ENCODE measurements at places on chromosomes 7 and 10.

DNA sequence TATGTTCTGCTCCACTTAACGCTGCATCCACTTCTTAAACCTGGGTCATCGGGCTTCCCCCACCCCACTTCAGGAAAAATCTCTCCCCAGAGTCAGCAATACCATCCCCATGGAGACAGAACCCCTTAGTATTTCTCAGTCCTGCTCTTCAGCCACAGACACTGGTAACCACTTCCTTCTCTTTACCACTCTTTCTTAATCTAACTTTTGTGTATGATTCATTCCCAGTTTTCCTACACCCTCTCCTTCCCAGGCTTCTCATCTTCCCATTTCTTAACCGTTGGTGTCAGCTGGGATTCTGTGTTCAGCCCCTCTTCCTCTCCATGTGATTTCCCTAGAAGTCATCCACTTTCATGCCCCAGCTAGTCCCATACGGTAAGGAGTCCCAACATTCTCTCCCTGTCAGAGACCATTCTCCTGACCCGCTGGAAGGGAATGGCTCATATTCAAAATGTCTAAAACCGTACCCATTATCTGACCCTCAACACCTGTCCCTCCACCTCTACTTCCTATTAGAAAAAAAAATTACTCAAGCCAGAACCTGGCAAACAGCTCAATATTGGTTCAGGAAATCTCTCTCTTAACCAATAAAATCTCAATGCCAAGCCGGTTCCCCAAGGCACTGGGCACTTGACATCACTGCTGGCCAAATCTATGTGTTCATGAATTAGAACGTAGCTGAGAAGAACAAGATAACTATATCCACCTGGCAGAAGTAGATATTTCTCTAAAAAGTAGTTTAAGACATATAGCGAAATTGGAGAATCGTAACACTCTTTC is 89.4 kb downstream of the DGKI start:
- DNase-seq, result no peak

GRCh38 chr7:2719007-2719406 is 31.0 kb downstream of the AMZ1 start:
- peak; percentile 64 for DNase-seq

- no peak for DNase-seq
Measured at GRCh38 chr7:33287738-33288137, 158.4 kb downstream of the BBS9 start.

GRCh38 chr10:75107756-75108683 is 3.4 kb upstream of the SAMD8 start:
- DNase-seq, result no peak

GRCh38 chr10:34721208-34721840 is 93.8 kb downstream of the PARD3 start:
- no peak for DNase-seq

DNA sequence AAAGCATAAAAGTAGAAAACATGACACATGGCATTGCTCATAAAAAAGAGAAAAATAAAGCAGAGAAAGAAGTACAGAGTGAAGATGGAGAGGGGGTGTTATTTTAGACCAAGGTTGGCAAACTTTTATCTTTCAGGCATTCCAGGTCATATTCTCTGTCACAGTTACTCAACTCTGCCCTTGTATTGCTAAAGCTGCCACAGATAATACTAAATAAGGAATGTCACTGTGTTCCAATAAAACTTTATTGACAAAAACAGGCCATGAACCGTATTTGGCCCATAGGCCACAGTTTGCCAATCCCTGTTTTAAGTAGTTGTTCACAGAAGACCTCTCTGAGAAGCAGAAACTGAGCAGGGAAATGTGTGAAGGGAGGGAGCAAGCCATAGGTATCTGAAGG is 167.4 kb downstream of the GLI3 start:
- no peak for DNase-seq

GRCh38 chr10:116055252-116055916 is 217.6 kb downstream of the GFRA1 start:
- no peak for DNase-seq

GRCh38 chr7:135939261-135939812 is 37.8 kb downstream of the MTPN start:
- DNase-seq, result no peak

DNA sequence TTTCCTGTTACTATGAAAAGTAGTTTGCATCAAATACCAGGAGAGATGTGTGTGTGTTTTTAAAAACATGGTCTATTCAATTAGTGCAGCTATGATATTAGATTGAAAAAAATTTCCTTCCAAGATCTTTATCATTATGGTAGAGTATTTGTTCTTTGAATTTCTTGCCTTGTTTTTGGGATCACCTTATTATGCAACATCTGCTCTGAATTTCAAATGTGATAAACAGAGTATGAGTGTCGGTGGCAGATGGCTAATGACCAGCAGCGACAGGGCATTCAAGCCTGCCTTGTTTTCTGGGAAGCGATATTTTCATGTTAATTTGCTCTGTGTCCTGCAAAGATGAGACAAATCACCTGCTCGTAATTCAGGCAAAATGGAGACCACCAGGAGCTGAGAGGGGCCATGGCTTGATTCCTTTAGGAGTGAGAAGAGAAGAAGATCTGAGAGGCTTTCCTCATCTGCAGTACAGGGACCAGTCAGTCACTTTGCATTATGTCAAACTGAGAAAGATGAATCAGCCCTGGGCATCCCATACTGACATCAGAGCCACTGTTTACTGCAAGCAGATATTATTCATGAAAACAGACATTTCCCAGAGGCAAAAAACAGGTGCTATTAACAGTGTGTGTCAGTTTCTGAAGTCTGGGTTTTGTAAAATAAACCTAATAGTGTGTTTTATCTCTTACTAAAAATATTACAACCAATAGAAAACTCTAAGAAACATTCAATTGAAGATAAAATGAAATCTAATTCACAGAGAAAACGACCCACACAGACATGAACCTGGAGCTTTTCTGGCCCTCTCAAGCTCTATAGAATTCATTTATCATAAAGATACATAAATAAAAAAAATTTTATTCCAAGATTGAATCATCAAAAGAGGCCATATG is 67.6 kb downstream of the CDK6 start:
- DNase-seq, result peak; percentile 21

DNA sequence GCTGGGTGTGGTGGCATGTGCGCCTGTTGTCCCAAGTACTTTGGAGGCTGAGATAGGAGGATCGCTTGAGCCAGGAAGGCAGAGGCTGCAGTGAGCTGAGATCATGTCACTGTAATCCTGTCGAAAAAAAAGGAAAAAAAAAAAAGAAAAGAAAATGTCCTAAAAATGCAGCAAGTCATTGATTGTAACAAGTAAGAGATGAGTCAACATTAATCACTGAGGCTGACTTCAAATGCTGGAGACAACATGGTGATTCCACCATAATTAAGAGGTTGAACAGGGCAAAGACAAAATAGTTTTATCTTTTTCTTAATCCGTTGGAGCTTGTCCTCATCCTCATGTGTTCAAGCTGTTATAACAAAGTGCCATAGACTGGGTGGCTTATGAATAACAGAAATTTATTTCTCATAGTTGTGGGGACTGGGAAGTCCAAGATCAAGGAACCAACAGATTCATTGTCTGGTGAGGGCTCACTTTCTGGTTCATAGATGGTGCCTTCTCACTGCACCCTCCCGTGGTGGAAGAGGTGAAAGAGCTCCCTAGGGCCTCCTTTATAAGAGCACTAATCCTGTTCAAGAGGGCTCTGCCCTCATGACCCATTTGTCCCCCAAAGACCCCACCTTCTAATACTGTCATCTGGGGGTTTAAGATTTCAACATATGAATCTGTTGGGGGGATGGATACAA is 60.3 kb downstream of the TBXAS1 start:
- no peak for DNase-seq

DNA sequence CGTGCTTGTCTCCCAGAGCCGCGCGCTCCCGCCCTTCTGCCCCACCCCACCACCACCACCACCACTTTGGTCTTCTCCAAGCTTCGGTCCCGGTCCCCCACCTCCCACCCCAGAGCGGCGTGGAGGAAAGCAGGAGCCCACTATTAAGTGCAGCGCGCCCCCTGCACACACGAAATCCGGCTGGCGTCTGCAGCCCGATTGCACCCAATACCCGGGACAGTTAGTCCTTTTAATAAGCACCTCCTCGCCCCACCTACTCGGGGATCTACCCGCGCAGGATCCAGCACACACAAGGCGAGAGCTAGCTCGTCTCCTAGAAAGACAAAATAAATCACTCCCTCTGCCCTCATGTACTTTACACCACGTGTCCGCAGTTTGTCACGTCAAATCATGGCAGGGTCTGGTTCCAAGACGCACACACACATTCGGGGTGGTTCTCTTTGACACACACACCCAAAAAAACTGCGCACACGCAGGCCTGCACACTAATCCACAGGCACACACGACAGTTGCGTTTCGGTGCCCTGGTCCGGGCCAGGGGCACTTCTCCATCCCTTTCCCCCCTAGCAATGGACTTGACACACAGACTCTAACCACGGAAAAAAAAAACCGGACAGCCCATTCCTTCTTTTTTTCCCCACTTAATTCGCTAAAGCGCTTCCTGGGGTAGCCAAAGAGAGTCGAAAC is 1.6 kb downstream of the SFMBT2 start:
- DNase-seq, result no peak

DNA sequence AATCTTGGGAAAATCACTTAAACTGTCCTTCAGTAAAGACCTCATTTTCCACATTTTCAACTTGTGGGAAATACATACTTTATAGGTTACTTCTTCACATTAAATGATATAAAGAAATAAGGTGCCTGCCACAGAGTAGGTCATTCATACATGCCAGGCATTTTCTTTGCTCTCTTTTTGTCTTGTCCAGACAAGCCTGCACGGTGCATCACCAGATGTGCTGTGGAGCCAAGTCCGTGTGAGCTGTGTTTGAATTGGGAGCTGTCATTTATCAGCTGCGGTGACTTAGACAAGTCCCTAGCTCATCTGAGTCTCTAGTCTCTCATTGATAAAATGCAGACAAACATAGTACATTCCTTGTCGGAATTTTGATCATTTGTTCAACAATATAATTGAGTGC is 432.9 kb downstream of the SORCS3 start:
- no peak for DNase-seq

DNA sequence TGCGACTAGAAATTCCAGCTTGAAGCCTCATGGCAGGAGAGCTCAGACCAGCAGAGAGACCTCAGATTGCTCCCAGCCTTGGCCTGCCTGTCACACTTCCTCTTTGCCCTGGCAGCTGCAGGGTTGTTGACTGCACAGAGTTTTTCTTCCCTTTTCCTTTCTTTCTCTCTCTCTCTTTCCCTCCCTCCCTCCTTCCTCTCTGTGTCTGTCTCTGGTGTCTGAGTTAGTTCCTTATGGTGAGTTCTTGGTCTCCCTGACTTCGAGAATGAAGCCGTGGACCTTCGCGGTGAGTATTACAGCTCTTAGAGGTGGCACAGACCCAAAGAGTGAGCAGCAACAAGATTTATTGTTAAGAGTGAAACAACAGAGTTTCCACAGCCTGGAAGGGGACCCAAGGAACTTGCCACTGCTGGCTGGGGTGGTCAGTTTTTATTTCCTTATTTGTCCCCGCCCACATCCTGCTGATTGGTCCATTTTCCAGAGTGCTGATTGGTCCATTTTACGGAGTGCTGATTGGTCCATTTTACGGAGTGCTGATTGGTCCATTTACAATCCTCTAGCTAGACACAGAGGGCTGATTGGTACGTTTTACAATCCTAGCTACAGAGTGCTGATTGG is 266.3 kb downstream of the RPS24 start:
- DNase-seq, result no peak

DNA sequence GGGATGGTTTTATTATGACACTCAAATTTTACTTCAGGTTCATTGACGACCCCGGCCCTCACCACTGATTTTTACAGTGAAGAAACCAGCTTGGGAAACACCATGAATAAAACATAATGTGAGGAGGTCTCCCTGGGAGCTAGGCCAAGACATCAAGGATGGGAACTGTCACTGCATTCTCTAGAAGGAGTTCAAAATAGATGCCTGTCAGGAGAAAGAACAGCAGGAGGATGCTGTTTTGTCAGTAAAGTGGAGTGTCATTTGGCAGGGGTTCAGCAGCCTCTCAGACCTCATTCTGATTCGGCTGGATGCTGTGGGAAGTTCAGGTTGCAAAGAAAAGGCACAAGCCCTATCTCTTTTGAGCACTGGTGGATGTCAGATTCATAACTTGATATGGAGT is 360.3 kb upstream of the C7orf33 start:
- no peak for DNase-seq

DNA sequence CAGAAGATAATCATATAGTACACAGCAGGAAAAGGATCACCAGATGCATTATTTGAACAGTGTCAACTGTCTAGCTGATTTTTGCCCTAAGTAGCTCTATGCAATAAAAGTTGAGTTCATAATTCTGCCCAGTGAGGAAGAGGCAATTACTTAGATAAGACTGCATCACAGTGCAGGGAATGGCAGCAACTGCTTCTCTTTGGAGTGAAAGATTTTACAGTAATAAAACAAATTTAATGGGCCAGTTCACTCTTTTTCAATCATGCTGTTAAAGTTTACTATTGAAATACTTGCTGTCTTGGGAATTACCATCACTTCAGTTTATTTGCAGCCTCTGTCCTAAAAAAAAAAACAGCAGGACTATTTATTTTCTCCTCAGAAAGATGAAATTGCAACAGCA is 907.9 kb downstream of the ANKRD7 start:
- DNase-seq, result no peak

DNA sequence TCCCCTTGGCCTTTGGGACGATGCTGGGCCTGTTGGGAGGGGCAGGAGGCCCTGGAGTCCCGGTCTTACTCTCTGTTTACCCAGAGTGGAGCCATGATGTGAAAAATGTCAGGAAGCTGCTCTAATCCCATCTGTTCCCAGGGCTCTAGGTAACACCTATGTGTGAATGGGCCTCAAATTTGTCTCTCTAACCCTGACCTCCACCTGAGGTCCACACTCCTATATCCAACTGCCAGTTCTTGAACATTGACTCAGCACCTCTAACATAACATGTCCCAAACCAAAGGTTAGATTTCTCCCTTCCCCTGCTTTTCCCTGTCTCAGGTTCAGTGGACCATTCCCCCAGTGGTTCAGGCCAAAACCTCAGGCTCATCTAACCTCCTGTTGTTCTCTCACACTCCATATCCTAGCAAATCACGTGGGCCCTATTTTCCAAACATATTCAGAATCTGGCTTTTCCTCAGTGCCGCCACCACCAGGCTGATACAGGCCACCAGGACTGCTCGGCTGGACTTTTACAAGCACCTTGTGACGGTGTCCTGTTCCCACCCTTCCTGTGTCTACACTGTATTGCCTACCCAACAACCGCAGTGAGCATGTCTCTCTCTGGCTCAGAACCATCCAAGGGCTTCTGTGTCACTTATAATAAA is 130.6 kb downstream of the ATXN7L1 start:
- DNase-seq, result no peak

GRCh38 chr10:125081931-125082330 is 78.4 kb downstream of the CTBP2 start:
- DNase-seq, result no peak

- DNase-seq, result no peak
Measured at GRCh38 chr7:101231644-101232043, 6.0 kb downstream of the CLDN15 start.

GRCh38 chr7:105759670-105760550 is 116.5 kb downstream of the ATXN7L1 start:
- no peak for DNase-seq

Data from stimulated activated CD4-positive, alpha-beta T cell treated with anti-CD3 and anti-CD28 coated beads, Interleukin-4, amount 100 ng/mL, for 48 hours (primary cell).